Right ventricle myocardium inferior (tissue), 1 donor: ENCODE measurements at places on chromosomes 3 and 15. TPM values are rescaled to one million over a fixed set of nuclear protein-coding genes. Genes with fewer than 3 reads are reported as not detected.

RPSA gene
- 472 TPM for total RNA-seq

PLA2G4B gene
- total RNA-seq, result 5.8 TPM

CPA3 gene
- total RNA-seq, result 3.3 TPM

GRM7 gene
- not detected for total RNA-seq

NAA80 gene
- 5.8 TPM for total RNA-seq

ADGRG7 gene
- total RNA-seq, result not detected

IL5RA gene
- total RNA-seq, result 0.65 TPM

LMCD1 gene
- 48.1 TPM for total RNA-seq

TGM4 gene
- not detected for total RNA-seq

GOLGA8H gene
- total RNA-seq, result not detected

LEKR1 gene
- 0.78 TPM for total RNA-seq

CCNB2 gene
- 0.54 TPM for total RNA-seq

CHRNA3 gene
- total RNA-seq, result 0.08 TPM

DPPA2 gene
- not detected for total RNA-seq

ATRIP gene
- total RNA-seq, result 3.2 TPM

TMEM158 gene
- total RNA-seq, result 0.60 TPM

ABHD17C gene
- 7.5 TPM for total RNA-seq

UBE3A gene
- 104 TPM for total RNA-seq

ERC2 gene
- total RNA-seq, result 0.76 TPM

PFKFB4 gene
- 2.4 TPM for total RNA-seq

CGNL1 gene
- total RNA-seq, result 10.0 TPM
